ENCODE measurements at places on chromosomes 3 and 15.
A peak's percentile ranks its signal among the peaks of the same experiment; 100 is the strongest.

DNA sequence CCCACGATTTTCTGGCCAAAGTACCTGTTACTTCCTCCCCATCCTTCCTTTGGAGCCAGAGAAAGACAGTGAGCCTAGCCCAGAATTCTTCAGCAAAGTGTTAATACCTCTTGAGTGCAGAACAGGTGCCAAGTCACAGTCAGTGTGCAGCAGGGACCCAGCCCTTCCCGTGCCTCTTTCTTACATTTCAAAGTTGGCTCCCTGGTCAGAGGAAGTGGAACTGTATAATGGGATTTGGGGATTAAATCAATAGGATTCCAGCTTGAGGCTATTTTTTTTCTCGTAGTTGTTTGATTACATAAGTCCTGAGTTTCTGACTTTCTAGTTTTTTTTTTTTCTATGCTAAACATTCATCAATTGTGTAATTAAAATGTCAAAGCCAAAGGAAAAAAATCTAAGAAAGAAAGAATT lies 52.6 kb upstream of the ABHD10 start:
- DNase-seq: no peak

GRCh38 chr3:114445233-114445632 lies 151.4 kb downstream of the TIGIT start:
- DNase-seq: no peak

DNA sequence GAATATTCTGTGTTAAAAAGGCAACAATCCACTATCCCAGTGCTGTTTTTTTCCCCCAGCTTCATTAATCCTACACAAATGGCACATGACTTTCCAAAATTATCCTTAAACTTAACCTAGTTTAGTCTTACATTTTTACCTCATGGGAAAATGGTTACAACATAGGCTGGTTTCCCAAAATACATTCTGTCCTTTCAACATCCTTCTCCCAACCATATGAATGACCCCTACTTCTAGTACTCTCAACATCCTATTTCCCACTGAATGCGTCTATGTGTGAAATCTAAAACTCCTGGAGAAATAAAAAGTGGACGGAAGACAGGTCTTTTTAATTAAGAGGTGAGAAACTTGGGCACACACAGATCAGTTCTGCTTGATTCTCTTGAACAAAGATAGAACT lies 33.3 kb downstream of the ATOSA start:
- no peak for DNase-seq

- no peak for DNase-seq
These were observed 49.5 kb downstream of the TUBGCP4 start for GRCh38 chr15:43420435-43420834.

GRCh38 chr3:18208856-18209255 lies 216.3 kb downstream of the SATB1 start:
- DNase-seq: no peak

GRCh38 chr3:132679911-132680310 lies 19.8 kb downstream of the UBA5 start:
- DNase-seq: no peak

DNA sequence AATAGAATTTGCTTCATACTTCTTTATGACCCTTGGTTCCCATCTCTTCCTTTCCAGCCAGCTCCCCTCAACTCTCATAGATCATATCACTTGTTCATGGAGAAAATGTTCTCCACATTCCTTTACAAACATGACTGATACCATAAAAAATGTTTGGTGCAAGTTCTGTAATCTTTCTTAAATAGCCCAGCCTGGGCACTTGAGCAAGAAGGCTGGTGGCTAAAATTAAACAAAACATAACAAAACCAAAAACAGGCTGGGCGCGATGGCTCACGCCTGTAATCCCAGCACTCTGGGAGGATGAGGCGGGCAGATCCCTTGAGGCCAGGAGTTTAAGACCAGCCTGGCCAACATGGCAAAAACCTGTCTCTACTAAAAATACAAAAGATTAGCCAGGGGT lies 8.9 kb upstream of the POLR2M start:
- peak; percentile 77 for DNase-seq

DNA sequence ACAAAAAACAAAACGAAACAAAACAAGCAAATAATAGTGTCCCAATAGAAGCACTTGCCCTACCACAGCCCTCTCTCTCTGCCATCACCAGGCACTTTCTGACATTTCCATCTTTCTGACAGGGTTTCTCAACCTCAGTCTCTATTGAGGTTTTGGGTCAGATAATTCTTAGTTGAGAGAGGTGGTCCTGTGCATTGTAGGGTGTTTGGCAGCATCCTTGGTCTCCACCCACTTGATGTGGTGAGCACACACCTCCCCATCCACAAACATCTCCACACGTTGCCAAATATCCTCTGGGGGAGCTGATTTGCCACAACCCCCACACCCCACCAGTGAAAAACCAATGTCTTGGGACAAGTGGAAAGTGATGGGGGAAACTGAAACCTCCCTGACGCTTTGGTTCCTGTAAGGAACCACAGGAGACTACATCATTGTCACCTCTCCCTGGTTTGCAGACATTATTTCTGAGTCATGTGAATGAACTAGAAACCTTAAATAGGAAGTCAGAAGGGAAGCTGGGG lies 733.7 kb upstream of the CFAP20DC start:
- no peak for DNase-seq

DNA sequence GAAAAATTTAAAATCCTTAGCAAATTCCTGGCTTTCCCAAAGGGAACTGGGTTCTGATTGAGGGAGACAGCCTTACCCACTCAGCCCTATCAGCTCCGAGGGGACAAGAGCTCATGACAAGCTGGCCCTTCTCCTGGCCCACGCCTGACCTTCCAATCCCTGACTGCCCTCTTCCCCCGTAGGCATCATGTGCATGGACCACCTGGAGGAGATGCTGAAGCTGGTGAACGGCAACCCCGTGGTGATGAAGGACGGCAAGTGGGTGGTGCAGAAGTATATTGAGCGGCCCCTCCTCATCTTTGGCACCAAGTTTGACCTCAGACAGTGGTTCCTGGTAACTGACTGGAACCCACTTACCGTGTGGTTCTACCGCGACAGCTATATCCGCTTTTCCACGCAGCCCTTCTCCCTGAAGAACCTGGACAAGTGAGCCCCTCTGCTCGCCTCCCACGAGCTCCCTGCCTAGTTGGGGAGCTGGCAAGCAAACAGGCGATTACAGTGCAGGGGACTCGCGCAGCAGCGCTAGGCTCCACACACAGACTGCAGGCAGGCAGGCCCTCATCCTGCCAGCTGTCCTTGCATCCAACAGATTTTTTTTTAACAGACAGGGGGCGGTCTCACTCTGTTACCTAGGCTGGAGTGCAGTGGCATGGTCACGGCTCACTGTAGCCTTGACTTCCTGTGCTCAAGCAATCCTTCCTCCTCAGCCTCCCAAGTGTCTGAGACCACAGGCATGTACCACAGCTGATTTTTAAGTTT lies 16.8 kb downstream of the RPUSD3 start:
- DNase-seq: peak; percentile 22
